ENCODE measurements at places on chromosomes 6 and 20.

- no peak for DNase-seq
These were observed 34.1 kb upstream of the ESR1 start for GRCh38 chr6:151773382-151773781.

DNA sequence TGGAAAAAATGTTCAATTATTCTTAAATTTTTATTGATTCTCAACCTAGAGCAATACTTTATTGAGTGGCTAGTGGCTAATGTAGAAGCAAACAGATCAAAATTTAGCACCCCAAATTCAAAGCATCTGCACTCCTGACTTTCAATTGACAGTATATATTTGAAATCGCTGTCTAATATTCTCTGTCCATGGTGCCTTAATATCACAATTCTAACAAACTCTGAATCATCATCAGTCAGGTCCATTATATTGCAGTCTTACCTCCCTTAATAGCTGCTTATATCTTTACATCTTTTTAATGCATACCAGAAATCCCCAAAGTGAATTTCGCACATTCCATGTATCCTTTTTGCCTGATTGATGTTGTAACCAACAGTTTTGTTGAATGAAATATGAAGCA lies 134.9 kb downstream of the THEMIS start:
- no peak for DNase-seq

DNA sequence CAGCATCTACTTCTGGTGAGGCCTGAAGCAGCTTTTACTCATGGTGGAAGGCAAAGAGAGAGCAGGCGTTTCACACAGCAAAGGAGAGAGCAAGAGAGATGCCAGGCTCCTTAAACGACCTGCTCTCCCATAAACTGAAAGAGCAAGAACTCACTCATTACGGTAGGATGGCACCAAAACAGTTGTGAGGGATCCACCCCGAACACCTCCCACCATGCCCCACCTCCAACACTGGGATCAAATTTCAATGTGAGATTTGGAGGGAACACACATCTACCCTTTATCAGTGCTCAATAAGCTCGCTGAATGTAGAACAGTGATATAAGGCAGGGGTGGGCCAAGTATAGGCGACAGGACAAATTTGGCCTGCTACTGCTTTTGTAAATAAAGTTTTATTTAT lies 244.6 kb downstream of the ESR1 start:
- no peak for DNase-seq

DNA sequence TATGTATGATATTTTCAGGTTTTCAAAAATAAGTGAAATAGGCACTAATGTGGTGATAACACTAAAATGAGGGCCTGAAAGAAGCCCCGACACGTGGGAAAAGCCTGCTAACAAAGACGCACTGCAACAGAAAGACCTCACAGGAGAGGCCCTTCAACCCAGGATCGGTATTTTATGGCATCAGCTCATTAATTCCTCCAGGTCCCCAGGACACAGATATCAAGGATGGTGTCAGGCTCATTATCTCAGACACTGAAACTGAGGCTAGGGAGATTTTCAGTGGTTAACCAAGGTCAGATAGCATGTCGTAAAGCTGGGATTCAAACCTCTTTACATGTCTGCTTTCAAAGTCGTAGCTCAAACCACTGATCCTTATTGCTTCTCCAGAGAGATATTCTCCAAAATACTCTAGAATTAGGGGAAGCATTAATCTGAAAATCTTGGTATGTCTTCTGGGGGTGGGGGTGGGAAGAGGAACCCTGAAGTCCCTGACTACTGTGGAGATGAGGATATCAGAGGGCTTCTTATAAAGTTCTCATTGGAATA lies 64.1 kb downstream of the PPP1R3G start:
- DNase-seq, result no peak

DNA sequence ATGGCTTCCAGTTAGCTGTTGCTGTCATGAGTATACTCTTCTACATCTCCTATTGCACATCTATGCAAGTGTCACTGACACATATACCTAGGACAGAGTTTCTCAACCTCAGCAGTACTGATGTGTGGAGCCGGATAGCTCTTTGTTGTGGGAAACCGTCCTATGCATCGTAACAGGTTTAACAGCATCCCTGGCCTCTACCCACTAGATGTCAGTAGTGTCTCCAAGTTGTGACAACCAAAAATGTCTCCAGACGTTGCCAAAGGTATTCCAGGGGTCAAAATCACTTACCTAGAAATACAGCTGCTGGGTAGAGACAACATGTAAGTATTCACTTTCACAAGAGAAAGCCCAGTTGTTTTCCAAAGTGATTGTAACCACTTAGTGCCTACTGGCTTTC lies 637.6 kb downstream of the RNF144B start:
- DNase-seq, result no peak

- DNase-seq, result no peak
These were observed 9.1 kb downstream of the OCSTAMP start for GRCh38 chr20:46541229-46541935.

DNA sequence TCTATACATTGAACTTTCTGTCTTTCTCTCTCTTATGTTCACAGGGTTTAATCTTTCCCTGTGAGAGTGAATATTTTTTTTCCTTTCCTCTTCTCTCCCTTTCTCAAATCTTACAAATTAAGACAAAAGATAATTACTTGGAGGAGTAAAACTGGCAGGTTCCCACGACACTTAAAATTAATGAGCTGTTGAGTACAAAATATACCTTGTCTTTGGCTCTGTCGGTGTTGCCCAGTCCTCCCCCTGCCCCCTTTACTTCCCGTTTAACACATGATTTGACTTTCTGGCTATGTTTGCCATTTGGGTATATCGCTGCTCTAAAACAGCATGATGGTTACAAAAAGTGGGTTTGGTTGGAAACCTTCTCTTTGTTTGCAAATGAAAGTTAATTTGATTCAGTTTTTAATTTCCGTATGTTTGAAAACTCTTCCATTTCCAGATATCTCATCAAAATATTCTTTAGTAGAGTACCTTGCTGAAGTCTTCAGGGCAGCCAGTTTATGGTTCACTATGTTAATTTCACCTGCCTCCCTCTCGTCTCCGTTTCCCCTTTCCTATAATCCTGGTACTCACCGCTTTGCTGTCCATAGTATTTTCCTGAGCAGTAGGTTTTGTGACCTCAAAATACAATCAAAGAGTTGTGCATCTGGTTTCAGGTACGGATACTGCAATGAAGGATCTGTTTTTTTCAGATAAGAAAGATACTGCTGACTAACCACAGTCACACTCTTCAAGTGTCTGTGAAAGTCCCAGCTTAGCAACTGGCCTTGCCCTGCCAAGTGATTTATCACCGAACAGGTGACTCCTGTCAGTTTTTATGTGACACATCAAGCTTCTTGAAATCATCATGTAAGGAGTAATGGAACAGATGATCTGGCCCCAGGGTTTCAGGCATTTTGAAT lies 181.2 kb downstream of the DTNBP1 start:
- no peak for DNase-seq

DNA sequence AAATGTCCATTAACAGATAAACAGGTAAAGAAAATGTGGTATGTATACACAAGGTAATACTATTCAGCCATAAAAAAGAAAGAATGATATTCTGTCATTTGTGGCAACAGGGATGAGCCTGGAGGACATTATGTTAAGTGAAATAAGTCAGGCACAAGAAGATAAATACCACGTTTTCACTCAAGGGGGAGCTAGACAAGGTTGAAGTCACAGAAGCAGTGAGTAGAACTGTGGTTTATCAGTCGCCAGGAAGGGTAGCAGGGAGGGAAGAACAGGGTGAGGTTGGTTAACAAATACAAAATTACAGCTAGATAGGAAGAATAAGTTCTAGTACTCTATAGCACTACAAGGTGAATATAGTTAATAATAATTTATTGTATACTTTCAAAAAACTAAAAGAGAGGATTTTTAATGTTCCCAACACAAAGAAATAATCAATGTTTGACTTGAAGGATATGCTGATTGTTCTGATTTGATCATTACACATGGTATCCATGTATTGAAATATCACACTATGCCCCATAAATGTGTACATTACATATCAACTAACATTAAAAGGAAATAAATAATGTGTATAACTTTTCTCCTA lies 21.1 kb downstream of the RTN4IP1 start:
- DNase-seq, result no peak

DNA sequence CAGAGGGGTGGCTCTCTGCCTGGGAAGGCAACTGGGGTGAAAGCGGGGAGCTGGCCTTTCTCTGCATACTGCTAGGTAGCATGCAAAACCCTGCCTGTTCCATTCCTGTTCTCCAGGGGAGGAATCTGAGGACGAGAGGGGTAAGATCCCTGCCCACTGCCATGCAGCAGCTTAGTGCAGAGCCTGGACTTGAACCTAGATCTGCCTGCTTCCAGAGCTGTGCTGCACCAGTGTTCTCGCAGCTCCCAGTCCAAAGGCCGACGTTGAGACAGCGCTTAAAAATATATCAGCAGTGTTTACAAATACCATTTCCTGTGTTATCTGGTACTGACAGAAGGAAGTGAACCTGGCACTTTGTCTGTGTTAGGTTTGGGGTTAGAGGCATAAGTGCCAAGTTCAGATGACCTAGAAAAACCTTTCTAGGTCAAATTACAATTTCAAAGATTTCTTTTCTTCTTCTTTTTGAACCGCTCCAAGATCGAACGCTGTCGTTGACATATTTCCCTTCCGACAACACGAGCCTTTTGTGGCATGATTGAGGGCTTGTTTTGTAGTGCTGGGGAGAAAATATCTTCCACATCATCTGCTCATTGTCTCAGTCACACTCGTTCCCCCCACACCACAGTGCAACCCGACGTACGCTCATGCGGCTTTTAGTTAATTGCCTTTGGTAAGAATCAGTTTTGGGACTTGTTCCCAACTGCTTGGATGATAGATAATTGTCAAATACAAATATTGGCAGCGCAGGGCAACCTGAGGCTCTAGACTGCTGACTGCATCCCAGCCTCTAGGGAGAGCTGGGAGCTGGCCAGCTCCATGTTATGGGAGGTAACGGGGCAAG lies 44.6 kb downstream of the TOX2 start:
- DNase-seq, result no peak

DNA sequence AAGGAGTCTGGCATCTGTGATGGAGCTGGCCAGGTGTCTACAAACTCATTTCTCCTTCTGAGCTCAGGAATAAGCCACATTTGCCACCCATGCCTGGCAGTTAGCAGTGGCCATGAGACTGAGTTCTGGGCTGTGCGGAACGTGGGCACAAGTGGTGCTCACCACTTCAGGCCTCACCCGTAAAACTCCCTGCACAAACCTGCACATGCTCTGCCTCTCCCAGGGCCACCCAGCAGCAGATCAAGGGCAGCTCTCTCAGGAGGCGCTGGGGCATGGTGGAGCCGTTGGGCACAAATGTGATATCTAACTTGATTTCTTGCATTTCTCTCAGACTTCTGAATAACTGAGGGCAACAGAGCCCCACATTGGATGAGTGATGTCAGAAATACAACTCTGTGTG lies 269.5 kb downstream of the HIVEP2 start:
- no peak for DNase-seq

GRCh38 chr6:28567506-28567905 lies 41.8 kb downstream of the GPX5 start:
- DNase-seq, result no peak

- no peak for DNase-seq
These were observed 104.5 kb downstream of the IBTK start for GRCh38 chr6:82143041-82143481.

DNA sequence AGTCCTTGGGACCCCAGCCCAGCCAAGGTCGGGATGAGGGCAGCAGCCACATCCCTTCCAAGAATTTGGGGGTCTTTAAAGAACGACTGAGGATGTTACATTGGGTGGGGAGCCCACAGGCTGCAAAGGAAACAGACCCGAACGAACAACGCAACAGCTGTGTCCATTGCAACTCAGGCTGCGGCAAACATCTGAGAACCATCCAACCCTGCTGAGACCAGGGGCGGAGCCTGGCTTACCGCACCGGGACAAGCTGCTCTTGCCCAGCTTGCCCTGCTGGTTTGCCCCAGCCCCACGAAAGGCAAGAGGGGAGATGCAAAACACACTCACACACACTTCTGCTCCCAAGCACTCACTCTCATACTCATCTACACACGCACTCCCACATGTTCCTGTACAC lies 21.5 kb upstream of the TAF4 start:
- no peak for DNase-seq

- DNase-seq, result no peak
These were observed 131.2 kb upstream of the CDH4 start for GRCh38 chr20:61120595-61121515.

GRCh38 chr6:34225551-34225950 lies 11.1 kb upstream of the HMGA1 start:
- DNase-seq, result no peak

- DNase-seq, result peak; percentile 6
These were observed 1.2 kb downstream of the GSTA5 start for GRCh38 chr6:52839124-52840055.

DNA sequence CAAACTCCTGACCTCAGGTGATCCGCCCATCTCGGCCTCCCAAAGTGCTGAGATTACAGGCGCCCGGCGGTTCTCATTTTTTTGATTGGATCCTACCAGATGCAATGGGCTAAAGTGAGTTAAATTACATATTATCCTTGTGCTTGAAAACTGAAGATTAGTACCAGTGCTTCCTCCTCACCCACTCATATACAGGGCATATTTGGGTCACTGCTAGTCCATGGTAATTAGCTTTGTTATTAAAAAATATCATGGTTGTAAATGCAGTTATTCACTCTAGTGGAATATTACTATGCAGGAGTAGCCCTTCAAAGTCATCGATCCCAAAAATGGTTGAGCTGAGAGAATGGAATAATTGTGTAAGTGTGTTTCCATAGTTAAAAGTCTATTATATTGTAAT lies 26.5 kb downstream of the ZNF292 start:
- DNase-seq, result no peak

DNA sequence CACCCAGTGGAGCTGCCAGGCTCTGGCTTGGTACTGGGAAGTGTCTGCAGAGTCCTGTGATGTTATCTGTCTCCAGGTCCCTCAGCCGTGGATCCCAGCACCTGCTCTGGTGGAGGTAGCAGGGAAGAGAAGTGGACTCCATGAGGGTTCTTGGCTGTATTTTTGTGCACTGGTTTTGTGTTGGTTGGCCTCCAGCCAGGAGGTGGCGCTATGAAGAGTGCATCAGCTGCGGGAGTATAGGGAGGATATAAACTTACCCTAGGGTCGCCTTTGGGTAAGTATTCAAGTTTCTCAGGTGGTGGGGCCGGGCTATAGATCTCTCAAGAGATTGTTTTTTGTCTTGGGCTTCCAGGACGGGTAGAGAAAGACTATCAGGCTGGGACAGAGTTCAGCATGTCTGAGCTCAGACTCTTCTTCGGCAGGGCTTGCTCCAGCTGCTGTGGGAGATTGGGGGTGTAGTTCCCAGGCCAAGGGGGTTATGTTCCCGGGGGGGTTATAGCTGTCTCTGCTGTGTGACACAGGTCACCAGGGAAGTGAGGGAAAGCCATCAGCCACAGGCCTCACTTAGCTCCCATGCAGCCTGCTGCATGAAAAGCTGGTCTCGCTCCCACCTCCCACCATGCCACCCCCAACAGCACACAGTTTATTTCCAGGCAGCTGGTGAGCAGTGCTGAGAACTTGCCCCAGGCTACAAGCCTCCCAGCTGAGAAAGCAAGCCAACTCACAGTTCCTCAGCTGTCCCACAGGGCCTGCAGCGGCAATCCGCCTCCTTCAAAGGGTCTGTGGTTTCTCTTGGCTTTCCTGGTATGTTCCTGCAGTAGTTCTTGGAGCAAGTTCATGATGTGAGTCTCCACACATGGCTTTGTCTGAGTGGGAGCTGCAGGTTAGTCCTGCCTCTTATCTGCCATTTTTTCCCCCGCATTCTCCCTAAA lies 115.7 kb downstream of the AIG1 start:
- DNase-seq, result no peak
